ENCODE measurements at places on chromosomes 7 and 10.

GRCh38 chr10:124321433-124322089, 97.2 kb downstream of the OAT start:
- no peak for DNase-seq

DNA sequence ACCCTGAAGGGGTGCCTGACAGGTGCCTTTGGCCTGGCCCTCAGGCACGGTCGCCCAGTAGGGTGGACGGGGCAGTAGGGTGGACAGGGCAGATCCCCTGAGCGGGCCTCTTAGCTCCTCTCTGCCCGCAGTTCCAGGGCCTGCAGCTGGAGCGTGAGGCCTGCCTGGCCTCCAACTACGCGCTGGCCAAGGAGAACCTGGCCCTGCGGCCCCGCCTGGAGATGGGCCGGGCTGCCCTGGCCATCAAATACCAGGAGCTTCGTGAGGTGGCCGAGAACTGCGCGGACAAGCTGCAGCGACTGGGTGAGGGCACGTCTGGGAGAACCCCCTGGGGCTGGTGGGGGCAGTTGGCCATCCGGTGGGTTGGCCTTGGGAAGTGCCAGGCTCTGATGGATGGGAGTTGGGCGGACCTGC, 1.7 kb downstream of the VPS37D start:
- DNase-seq: no peak

GRCh38 chr7:13604178-13604577, 385.3 kb downstream of the ETV1 start:
- no peak for DNase-seq

DNA sequence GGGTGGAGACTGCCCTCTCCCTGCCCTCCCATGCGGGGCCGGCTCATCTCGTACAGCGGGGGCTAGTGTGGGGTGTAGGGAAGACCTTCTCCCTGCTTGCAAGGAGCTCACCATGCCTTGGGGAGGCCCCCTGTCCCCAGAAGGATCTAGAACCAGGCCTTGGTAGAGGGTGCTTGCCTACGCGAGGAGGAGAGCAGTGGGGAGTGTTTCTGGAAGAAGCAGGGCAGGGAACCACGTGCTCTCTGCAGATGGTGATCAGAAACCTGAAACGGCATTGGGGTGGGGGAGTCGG, 2.7 kb downstream of the MAFK start:
- no peak for DNase-seq

DNA sequence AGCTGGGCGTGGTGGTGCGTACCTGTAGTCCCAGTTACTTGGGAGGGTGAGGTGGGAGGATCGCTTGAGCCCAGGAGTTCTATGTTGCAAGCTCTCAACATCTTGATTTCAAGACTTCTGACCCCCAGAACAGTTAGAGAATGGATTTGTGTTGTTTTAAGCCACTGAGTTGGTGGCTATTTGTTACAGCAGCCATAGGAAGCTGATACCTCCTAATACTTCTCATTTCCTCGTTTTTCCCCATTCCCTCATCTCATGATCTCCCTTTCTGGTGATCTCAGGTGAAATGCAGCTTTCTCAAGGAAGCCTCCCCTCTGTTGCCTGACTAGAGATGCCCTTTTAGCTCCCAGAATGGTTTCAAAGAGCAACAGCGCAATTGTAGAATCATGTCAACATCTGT, 378.8 kb downstream of the TYW1 start:
- no peak for DNase-seq

GRCh38 chr7:94064541-94065191, 60.5 kb upstream of the BET1 start:
- no peak for DNase-seq

DNA sequence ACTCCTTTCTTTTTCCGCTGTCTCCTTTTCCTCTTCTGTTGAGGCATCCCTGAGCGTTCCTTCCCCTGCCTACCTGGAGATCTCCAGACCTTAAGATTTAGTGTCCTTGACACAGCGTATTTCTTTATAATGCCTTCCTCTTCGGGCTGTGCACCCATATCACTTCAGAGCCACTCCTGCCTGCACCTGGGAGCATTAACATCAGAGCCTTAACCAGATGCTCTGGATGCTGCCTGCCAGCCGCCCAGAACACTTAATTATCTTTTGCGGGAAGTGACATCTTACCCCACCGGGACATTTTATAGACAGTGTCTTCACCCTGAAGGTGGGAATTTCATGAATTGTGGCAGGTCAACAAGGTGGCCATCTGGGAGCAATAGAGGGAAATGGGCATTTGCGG, 24.2 kb downstream of the UBTD1 start:
- DNase-seq: no peak

- DNase-seq: no peak
These were observed 68.9 kb downstream of the CD36 start for GRCh38 chr7:80707318-80707717.

Data from CD4-positive, alpha-beta T cell treated with Interleukin-17A for 1 hour (primary cell).